ENCODE measurements at places on chromosomes 1 and 21.
A peak's percentile ranks its signal among the peaks of the same experiment; 100 is the strongest.

DNA sequence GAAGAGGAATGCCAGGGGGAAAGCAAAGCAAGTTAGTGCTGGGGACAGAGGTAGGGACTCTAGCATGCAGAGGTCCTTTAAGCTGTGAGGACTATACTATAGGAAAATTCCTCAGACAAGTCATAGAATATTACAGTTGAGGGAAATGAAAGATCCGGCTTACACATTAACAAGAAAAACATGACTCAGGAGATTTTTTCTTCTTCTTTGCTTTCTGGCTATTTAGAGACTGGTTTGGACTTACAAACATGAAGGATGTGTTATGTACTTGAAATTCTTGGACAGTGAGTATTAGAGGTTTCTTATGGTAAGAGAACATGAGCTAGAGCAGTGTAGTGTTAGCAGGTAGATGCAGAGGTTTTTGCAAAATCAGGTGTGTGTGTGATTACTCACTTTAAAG is 24.9 kb downstream of the USP25 start:
- peak; percentile 56 for DNase-seq

- peak; percentile 25 for DNase-seq
Measured at GRCh38 chr1:228487336-228488124, at the start of gene RNF187. Gene RNF187 (plus strand): TSS chr1:228487382.

DNA sequence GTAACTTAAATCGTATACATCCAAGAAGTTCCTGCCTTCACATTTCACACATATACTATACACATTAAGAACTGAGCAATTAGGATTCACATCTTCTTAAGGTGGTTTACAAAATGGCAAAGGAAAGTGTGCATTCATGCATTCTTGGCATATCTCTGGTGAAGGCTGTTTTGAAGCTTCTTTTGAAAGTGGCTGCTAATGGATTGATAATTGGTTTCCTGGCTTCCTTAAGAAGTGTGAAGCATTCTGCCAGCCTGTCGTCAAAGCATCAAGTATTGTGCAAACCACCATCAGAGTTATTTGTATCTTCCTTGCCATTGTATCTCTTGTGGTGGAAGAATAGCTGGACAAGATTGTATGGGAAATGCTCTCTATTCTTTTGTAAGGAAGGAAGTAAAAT is 95.1 kb upstream of the HMGB4 start:
- DNase-seq: no peak

- DNase-seq: no peak
Measured at GRCh38 chr1:24172598-24172997, 14.5 kb downstream of the IFNLR1 start.

- DNase-seq: no peak
Measured at GRCh38 chr1:246283771-246284410, 223.2 kb downstream of the SMYD3 start.

GRCh38 chr1:78540048-78540447 is 49.3 kb downstream of the PTGFR start:
- peak; percentile 26 for DNase-seq

- no peak for DNase-seq
Measured at GRCh38 chr1:203286161-203286984, 18.9 kb upstream of the BTG2 start.

- DNase-seq: no peak
Measured at GRCh38 chr1:78132948-78133322, 87.2 kb downstream of the GIPC2 start.

DNA sequence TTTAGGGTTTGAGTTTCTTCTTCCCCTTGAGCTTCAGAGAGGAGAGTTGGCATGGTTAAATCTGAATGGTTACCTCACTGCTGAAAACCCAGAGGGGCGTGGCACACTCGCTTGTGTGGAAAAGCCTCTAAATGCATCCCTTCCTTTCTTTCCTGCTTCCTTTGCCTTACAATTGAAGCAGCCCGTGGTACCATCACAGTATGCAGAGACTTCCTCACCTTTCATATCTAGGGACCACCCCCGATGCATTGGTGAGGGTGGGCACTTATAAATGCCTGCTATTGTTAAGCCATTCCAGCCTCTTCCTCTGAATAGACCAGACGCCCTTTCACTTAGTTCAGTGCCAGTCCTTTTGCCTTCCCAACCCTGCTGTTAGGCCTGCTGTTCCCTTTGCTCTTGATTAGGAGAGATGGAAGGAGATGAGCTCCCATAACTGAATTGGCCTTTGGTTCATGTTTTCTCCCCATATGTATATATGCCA is 21.9 kb upstream of the LAX1 start:
- peak; percentile 28 for DNase-seq

GRCh38 chr21:40052276-40052675 is 185.0 kb downstream of the PCP4 start:
- no peak for DNase-seq

- DNase-seq: no peak
Measured at GRCh38 chr1:193060115-193060403, 647 bp downstream of the RO60 start.

DNA sequence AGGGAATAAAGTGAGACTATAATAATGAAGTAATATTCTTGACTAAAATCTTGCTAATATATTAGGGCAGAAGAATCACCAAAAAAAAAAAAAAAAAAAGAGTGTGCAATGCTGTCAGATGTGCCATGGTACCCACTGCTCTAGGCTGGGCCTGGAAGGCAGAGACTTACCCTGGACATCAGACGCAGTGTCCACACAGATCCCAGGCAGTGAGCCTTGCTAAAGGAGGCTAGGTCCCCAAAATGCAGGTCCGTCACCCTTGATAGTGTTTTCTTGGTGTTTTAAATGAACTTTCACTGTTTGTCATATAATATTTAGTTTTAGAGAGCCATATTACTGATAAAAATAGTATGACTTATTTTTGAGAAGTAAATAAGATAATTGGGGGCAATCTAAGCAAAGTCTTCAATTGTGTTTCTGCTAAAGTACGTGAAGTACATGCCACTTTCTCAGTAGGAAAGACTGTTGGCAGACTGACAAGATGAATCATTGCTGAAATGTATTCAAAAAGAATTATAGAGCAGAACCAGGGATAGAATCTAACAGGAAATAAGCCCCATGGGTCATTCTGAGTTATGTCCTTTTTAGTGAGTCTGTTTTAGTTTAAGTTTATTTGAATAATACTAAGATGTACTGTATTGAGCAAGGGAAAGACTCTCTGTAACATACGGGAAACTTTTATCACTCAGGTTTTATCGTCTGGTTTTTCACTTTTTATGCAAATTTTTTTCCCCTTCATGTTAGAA is 74.6 kb upstream of the PDC start:
- DNase-seq: peak; percentile 88

GRCh38 chr1:224707843-224708725 is 92.0 kb downstream of the CNIH3 start:
- peak; percentile 75 for DNase-seq

DNA sequence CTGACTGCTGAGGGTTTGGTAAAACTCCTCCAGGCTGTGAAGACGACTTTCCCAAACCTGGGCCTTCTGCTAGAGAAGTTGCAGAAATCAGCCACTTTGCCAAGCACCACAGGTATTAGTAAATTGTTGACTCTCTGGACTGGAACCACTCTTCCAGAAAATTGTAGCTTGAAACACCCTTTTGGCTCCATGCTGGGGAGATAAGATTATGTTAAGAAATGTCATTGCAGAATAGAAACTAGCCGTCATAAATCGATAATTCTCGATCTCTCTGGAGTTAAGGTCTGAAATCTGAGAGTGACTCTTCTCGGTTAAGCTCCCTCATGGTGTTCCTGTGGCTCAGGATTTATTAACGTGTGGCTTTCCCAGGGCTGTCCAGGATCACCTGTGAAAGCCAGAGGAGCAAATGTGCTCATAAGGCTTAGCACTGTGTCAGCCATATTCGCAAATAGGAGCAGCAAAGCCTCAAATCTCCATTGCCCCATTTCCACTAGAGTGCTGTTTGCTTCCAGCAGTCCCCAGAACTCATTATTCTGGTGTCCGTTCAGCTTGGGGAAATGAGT is 54.6 kb downstream of the ZBTB40 start:
- DNase-seq: no peak

GRCh38 chr1:17053685-17054410 is at the start of gene SDHB:
Gene SDHB (minus strand): TSS chr1:17054032. CDS start chr1:17054019, 13 bp downstream.
- peak; percentile 98 for DNase-seq

DNA sequence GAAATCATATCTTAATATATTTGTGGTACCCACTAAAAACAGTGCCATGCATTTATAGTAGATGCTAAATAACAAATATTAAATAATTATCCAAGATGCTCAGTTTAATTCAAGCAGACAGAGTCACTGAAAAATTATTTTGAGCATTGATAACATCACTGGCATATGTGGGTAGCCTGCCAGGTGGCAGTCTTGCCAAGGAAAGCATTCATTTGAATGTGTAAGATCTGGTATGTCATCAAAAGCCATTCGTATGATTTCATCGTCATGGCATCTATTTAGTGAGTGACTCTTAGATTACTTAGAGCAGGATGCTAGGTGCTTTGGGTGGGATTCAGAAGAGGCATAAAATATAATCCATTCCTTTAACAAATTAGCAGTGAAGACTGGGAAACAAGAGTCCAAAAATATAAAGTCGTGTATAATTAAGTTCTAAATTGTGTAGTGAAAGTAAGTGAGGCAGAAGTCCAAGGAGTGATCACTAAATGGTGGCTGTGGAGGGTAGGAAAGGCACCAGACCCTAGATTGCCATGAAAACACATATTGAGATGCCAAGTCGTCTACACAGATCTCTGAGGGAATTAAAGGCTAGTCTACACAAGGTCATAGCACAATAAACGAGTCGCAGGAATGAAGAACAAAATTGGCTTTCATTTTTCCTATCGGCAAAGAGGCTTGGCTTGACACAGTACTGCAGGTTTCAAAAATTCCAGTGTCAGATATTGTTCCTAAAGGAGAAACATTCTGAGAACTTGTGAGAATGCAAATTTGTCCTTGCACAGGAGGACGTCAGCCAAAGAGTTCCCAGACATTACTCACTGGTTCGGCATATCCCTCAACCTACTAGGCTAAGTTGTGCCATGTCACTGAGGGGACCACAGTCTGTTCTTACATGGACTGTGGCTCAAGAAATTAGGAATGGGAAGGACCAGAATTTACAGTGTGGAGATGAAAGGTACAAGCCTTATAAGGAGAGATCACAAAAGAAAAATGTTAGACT is 130.8 kb downstream of the LYPLAL1 start:
- DNase-seq: peak; percentile 66

GRCh38 chr1:201026234-201026633 is 2.7 kb upstream of the KIF21B start:
- no peak for DNase-seq

DNA sequence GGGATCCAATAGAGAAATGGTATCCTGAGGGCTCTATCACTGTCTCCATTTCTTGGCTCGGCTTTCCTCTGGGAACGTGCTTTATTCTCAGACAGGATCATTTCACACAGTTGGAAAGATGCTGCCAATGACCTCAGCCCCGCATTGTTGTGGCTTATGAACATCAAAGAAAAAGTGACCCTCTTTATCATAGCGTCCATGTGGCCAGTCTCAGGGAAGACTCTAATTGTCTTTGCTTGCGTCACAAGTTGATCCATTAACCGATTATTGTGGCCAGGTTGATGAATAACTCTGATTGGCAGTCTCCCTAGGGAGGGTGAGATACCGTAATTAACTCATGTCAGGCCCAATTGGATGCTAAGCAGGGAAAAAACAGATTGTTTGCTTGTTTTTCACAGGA is 10.4 kb upstream of the TMEM9 start:
- no peak for DNase-seq

- peak; percentile 97 for DNase-seq
Measured at GRCh38 chr21:38839328-38840286, 33.9 kb downstream of the ETS2 start.

GRCh38 chr1:1203561-1204424 is 2.6 kb downstream of the TNFRSF18 start:
- DNase-seq: no peak

DNA sequence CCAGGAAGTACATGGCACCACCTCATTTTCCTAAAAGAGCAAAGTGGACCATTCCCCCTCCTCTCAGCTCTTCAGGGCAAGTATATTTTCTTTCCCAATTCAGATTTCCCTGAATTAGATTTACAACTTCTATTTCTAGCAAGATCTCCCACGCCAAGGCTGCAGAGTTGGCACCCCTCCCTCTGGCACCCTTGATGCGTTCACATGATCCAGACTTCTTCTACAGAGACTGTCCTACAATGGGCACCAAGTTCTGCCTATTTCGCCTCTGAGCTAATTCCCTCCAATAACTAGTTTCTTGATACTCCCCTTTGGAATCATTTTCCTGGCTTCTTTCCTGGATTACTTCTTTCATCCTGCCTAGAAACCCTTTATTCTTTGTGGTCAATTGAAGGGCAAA is 122.0 kb downstream of the CDC7 start:
- no peak for DNase-seq

DNA sequence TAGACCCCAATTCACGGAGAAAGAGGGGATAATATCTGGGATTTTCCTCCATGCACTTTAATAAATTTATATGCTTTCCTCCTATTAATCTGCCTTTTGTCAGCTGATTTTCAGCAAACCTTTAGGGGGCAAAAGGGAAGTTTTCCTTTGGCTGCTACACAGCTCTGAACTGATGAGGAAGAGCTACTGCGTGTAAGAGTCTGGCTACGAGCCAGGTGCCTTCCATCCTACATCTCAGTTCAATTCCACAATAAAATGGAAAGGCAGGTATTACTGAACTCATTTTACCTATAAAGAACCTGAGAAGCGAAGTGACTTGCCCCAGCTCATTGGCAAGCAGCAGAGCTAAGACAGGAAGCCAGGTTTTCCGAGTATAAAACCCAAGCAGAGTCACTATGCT is 28.3 kb upstream of the ZNF326 start:
- DNase-seq: no peak

DNA sequence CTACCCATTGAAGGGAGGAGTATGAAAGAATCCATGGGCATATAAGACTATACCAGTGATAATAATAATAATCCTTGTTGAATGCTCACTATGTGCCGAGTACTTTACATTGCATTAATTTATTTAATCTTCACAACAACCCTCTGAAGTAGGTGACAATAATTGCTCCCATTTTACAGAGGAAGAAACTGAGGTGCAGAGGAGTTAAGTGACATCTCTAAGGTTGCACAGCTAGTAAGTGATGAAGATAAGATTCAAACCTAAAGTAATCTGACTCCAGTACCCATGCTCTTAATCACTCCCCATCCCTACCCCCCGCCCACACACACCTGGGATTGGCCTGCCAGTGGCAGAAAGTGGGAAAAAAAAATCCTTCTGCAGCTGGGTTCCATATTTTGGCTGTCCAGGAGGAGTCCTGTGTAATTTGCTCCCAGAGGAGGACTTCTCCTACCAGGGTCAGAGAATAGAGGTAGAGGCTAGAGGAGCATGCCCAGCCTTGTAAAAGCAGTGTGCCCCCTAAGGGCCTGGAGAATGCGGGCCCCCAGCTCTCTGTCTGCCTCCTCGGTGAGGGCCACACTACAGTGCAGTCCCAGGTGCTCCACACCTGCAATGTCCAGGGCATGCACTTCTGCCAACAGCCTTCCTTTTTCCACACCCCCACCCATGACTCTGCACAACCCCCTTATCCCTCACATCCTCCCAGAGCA is 57.8 kb downstream of the TMEM53 start:
- DNase-seq: no peak

- no peak for DNase-seq
Measured at GRCh38 chr1:92051948-92052347, 22.2 kb downstream of the EPHX4 start.

DNA sequence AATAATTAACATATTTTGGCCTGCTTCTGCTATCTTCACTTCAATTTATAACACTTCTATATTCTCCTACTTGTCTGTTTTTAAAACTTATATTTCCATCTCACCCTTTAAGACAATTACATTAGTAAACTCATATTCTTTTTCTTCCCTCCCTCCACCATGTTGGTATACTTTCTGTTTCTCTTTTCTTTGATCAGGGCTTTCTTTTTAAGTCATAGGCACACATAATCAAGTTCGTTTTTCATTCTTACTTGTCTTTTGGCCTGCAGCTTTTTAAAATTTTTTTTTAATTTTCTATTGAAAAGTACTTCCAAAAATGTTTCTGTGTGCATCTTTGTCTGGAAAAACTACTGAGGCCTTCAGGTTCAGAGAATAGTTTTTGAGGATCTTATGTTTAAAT is 2.3 kb downstream of the PYHIN1 start:
- DNase-seq: no peak
